ENCODE measurements at places on chromosomes 5 and 9.
A peak's percentile ranks its signal among the peaks of the same experiment; 100 is the strongest.

DNA sequence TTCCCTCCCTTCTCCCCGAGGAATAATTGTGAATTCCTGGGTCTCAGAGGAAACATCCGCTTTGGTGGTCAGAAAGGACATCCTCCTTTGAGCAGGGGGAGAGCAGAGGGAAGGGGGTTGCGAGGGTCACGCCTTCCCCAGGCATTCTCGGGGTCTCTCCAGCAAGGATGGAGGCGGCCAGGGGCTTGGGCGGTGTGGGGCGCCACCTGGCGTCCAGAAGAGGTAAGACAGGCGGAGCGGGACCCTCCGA, 129.1 kb downstream of the KCNIP1 start:
- no peak overlapping the region for H3K27ac ChIP-seq
- no peaks in the 10 kb centered on the region for H3K27me3 ChIP-seq
- H3K36me3 ChIP-seq = no peaks in the 10 kb centered on the region
- DNase-seq = peak; percentile 37

GRCh38 chr5:150622157-150622556, 18.3 kb upstream of the SYNPO start:
- H3K4me1 ChIP-seq = peaks cover 20% of the 10 kb centered on the region
- DNase-seq = no peak
- no peak overlapping the region for H3K27ac ChIP-seq
- no peaks in the 10 kb centered on the region for H3K27me3 ChIP-seq
- no peak overlapping the region for H3K4me3 ChIP-seq

- H3K27me3 ChIP-seq = no peaks in the 10 kb centered on the region
- H3K4me3 ChIP-seq = no peak overlapping the region
- H3K4me1 ChIP-seq = no peaks in the 10 kb centered on the region
- no peak overlapping the region for H3K27ac ChIP-seq
Measured at GRCh38 chr5:110383231-110383630, 343.2 kb downstream of the TMEM232 start.

GRCh38 chr5:165837286-165837685, 2331.9 kb downstream of the MAT2B start:
- DNase-seq = no peak
- no peaks in the 10 kb centered on the region for H3K36me3 ChIP-seq
- no peaks in the 10 kb centered on the region for H3K27me3 ChIP-seq
- no peaks in the 10 kb centered on the region for H3K4me1 ChIP-seq
- no peak overlapping the region for H3K27ac ChIP-seq

DNA sequence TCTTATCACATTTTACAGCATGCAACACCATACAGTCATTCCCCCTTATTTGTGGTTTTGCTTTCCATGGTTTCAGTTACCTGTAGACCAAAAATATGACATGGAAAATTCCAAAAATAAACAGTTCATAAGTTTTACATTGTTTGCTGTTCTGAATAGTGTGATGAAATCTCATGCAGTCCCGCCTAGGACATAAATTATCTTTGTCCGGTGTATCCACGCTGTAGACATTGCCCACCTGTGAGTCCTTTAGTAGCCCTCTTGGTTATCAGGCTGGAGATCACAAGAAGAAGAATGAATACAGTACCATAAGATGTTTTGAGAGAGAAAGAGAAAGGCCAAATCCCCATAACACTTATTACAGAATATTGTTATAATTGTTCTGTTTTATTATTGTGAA, 68.1 kb downstream of the SLC46A2 start:
- no peak overlapping the region for H3K27ac ChIP-seq
- H3K36me3 ChIP-seq = peaks cover 11% of the 10 kb centered on the region
- H3K27me3 ChIP-seq = no peaks in the 10 kb centered on the region

DNA sequence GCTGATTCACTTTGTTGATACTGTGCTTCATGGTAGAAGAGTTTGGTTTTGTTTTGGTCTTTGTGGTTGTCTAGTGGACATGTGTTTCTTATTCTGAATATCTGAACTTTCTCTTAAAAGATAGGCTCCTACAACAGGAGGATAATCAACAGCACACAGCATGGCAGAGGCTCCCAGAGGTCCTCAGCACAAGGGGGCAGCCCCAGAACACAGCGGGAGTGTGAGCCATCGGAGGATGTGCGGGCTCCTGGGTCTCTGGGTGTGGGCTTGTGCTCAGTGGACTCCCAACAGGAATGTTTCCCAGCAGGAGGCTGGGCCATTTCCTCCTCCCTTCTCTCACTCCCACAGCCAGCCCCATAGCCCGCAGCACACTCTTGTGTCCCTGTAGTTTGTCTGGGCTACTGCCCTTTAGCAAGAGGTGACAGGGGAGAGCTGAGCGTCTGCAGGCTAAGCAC, 164.3 kb upstream of the OTULINL start:
- H3K4me3 ChIP-seq = no peak overlapping the region
- H3K27me3 ChIP-seq = no peaks in the 10 kb centered on the region
- DNase-seq = no peak
- no peak overlapping the region for H3K27ac ChIP-seq
- H3K4me1 ChIP-seq = peaks cover 30% of the 10 kb centered on the region

DNA sequence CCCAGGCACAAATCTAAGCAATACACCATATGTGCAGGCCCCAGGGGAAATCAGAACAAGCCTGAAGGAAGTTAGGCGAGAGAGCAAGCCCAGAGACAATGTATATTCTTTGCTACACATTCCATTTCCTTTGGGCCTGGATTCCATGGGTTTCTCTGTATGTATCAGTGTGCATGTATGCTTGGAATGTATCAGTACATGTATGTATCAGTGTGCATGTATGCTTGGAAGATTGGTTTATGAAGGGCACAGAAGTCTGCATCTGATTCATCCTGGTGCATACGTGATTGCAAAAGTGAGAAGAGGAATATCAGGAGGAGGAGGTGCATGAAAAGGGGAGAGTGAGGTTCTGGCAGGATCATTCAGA, 232.6 kb upstream of the ANKRD55 start:
- H3K4me1 ChIP-seq = no peaks in the 10 kb centered on the region
- no peak overlapping the region for H3K27ac ChIP-seq
- H3K4me3 ChIP-seq = no peak overlapping the region
- H3K27me3 ChIP-seq = no peaks in the 10 kb centered on the region

DNA sequence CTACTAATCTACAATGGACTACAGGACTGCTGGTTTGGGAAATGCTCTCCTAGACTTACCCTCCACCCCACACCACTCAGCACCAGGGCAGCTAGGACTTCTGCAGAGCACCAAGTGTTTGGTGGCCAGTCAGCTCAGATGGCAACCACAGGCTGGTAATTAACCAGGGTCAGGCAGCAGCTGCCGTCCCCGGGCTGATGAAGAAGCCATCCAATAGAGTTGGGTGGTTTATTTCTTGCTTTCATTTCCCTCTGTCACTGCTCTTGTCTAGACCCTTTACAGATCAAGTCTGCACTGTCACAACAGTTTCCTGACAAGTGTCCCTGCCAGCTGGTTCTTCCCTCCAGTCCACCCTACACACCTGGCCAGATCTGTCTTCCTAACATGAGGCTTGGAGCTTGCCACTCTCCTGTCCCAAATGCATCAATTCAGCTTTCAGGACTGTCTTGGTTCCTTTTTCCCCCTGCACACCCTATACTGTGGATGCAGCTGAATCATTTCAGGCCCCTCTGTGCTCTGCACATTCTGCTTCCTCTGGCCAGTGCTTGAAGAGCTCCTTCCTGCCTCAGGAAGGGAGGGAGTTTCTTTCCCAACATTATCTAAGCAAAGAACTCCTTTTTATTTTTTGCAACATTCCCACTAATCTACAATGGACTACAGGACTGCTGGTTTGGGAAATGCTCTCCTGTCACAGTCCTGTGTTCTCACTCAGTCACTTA, 30.2 kb upstream of the HSPA9 start:
- H3K36me3 ChIP-seq = no peaks in the 10 kb centered on the region
- no peak for DNase-seq
- H3K4me1 ChIP-seq = no peaks in the 10 kb centered on the region

- no peak overlapping the region for H3K27ac ChIP-seq
- no peaks in the 10 kb centered on the region for H3K4me1 ChIP-seq
- no peaks in the 10 kb centered on the region for H3K36me3 ChIP-seq
- no peak for DNase-seq
- no peaks in the 10 kb centered on the region for H3K27me3 ChIP-seq
Measured at GRCh38 chr5:150529555-150529954, 21.6 kb downstream of the NDST1 start.

DNA sequence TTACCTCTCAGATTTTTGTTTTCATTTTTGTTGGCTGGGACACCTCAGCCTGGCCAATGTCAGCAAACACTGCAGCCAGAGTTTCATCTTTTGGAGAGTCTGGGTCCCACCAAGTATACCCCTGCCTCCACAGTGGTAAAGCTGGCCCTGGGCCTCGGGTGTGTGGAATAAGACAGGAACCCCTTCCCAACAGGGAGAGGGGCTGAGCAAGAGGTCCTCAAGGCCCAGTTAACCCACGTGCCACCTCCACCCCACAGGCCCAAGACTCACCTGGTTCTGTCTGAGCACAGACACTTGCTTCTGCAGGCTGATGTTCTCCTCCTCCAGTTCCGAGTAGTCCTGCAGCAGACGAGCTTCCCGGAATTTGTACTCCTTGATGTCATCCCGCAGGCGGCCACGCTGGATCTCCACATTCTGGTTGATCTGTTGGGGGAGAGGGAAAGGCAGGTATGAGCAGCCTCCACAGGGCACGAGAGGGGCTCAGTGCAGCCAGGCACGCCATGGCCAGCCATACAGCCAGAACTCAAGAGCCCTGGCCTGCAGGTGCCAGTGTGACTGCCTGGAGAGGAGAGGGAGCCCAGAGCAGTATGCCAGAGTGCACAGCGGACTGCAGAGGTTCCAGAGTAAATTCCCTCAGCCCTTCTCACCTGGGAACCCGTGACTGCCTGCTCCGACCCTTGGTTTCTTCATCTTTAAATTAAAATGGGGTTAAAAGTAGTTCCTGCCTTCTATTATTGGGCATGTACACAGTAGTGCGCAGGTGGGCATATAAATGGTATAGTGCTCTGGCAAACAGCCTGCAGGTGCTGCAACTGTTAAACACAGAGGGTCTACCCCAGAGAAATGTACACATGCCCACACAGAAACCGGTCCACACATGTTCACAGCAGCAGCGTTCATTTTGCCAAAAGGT, 42.0 kb downstream of the BICD2 start:
- peaks cover 10% of the 10 kb centered on the region for H3K36me3 ChIP-seq
- no peak overlapping the region for H3K27ac ChIP-seq
- H3K4me3 ChIP-seq = no peak overlapping the region

- H3K27ac ChIP-seq = no peak overlapping the region
- no peaks in the 10 kb centered on the region for H3K4me1 ChIP-seq
- DNase-seq = no peak
- H3K27me3 ChIP-seq = peaks cover 12% of the 10 kb centered on the region
Measured at GRCh38 chr9:111843971-111844370, 49.2 kb upstream of the SHOC1 start.

- DNase-seq = peak; percentile 56
- no peaks in the 10 kb centered on the region for H3K27me3 ChIP-seq
- H3K4me1 ChIP-seq = peaks cover 17% of the 10 kb centered on the region
- H3K36me3 ChIP-seq = no peaks in the 10 kb centered on the region
Measured at GRCh38 chr5:58891086-58891970, 308.5 kb downstream of the RAB3C start.

- DNase-seq = no peak
- no peak overlapping the region for H3K27ac ChIP-seq
- no peak overlapping the region for H3K4me3 ChIP-seq
- no peaks in the 10 kb centered on the region for H3K4me1 ChIP-seq
- H3K36me3 ChIP-seq = no peaks in the 10 kb centered on the region
- H3K27me3 ChIP-seq = no peaks in the 10 kb centered on the region
Measured at GRCh38 chr5:147101659-147102369, 133.0 kb upstream of the STK32A start.

DNA sequence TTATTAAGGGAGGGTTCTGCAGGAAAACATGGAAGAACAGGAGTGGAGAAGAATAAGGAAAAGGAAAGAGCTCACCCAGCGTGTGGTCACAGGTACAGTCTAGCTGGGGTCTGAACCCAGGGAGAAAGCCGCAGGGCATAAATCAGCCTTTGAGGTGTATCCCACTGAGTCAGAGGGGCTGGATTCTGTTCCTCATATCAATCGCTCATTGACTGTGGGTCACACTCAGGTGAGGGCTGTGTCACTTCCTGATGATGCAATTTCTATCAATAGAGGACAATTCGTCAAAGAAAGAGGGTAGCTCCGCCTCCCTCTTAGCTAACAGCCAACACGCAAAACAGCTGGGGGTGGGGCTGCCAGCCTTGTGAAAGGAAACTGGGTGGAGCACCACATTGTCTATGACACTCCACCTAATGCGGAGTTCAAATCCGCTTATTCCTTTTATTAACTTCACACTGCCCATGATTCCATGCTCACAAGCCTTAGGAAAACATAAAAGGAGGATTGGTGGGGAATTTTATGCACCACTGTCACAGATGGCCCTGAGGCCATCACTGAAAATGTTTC, 176.2 kb downstream of the ICE1 start:
- H3K4me3 ChIP-seq = no peak overlapping the region
- no peaks in the 10 kb centered on the region for H3K4me1 ChIP-seq
- H3K27me3 ChIP-seq = no peaks in the 10 kb centered on the region
- H3K27ac ChIP-seq = no peak overlapping the region
- DNase-seq = no peak
- H3K36me3 ChIP-seq = no peaks in the 10 kb centered on the region

- no peak overlapping the region for H3K27ac ChIP-seq
- no peaks in the 10 kb centered on the region for H3K4me1 ChIP-seq
- no peak overlapping the region for H3K4me3 ChIP-seq
- no peaks in the 10 kb centered on the region for H3K27me3 ChIP-seq
Measured at GRCh38 chr9:130526193-130526853, 53.1 kb upstream of the FUBP3 start.

DNA sequence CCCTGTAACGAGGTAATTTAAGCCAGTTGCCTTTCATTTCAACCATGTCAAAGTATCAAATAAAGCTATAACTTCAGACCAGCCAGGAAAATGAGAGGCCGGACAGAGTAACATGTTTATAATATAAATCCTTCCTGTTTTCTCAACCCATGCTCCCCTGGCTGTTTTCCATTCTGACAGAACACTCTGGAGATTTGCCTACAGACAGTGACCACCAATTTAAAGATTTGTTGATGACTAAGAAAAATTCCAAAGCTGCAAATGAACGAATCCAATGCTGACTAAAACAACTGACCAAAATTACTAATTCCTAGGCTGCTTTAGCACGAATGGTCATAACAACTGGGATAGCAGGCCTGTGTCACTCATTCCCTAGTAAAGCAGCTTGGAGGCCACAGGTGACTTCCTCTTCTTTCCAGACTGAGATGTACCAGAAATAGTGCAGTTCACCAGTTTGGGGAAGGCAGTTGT, 141.4 kb downstream of the AOPEP start:
- no peak overlapping the region for H3K4me3 ChIP-seq
- H3K27me3 ChIP-seq = no peaks in the 10 kb centered on the region
- H3K36me3 ChIP-seq = no peaks in the 10 kb centered on the region
- peaks cover 15% of the 10 kb centered on the region for H3K4me1 ChIP-seq
- DNase-seq = no peak

GRCh38 chr9:97940741-97941140, 2.8 kb upstream of the HEMGN start:
- no peak for DNase-seq
- no peaks in the 10 kb centered on the region for H3K27me3 ChIP-seq
- no peaks in the 10 kb centered on the region for H3K36me3 ChIP-seq
- H3K4me3 ChIP-seq = no peak overlapping the region

DNA sequence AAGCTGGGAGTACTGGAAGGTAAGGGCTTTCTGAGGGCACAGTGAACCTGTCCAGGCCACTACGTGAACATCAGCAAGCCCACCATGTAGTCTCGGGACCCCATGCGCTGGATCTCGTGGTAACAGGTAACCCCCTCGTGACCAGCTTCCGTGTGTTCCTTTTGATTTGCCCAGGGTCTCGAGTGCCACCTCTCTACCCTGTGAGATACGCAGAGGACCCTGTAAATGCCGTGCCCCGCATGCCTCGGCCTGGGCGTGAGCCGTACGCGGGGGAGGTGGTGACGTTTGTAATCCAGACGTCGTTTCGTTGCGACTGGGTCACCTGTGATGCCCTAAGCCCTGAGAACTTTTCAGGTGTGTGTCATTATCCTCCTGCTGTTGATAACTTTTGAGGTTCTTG, 45.5 kb downstream of the TENT4A start:
- H3K4me3 ChIP-seq = no peak overlapping the region
- DNase-seq = no peak
- no peaks in the 10 kb centered on the region for H3K4me1 ChIP-seq

Data from T-cell (primary cell).